ENCODE measurements at places on chromosomes 11 and 22.

DNA sequence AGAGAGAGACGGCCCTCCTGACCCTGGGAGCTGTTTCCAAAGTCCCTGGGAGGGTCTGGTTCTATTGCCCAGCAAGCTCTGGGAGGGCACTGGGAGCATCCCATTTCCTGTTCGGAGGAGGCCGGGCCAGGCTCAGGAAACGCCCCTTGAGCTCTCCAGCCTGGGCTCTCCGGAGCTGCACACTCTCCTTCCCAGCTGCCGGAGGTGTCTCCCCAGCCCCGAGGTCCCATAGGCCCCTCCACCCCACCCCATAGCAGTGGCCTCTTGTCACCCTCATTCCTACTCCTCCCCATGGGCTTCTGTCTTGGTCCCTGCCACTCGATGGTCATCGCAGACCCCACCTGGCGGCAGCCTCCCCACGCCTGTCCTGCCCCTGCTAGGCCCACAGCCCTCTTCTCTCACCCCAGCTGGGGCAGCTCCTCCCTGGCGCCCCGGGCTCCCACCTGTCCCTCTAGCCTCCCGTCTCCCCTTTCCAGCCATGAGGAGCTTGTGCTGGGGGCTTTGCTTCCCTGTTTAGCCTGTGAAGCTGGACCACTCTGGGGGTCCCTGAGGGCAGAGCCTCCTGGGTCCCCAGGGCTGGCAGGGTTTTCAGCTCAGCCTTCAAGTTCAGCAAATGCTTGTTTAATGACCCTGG, 2.8 kb downstream of the TSPAN32 start:
- DNase-seq, result peak; percentile 44

DNA sequence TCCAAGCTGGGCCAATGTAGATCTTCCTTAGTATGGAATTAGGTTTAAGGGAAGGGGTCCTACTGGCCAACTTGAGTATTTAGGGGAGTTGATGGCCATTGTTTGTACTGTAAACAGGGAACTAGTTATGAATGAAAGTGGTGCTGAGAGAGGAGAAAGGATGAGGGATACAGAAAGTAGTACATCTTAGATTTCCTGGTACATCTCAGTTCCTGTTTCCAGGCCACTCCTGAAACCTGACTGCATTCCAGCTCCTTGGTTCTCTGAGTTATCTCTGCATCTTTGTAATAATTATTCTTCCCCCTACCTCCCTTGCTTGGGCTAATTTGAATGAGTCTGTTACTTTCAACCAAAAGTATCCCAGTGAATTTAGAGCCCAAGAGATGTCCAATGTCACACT, 30.1 kb downstream of the MIAT start:
- no peak for DNase-seq

DNA sequence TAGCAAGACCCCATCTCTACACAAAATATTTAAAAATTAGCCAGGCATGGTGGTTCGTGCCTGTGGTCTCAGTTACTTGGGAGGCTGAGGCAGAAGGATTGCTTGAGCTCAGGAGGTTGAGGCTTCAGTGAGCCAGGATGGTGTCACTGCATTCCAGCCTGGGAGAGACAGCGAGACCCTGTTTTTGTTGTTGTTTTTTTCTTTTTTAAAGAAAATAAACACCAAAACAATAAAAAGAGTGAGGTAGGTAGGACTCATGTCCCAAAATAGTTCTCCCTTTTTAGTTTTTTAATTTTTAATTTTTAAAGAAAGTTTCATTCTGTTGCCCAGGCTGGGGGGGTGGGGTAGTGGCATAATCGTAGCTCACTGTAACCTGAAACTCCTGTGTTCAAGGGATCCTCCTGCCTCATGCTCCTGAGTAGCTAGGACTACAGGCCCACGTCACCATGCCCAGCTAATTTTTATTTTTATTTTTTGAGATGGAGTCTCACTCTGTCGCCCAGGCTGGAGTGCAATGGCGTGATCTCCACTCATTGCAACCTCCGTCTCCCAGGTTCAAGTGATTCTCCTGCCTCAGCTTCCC, 25.5 kb upstream of the MALAT1 start:
- DNase-seq, result no peak

DNA sequence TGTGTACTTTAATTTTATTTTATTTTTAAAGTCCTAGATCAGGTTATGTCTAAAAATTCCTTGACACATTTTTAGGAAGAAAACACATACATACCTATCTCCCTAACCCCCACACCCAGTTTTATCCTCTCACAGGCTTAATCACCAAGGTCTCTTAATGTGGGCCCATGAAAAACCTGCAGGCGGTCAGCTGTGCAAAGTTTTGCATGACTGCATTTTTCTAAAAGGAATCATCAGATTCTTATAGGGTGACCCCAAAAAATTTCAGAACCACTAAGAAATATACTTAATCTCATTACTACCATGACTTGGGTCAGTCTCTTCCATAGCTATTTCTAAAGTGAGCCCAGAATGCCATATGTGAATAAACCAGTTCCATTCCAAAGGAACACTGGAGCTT, 19.8 kb downstream of the SAA1 start:
- no peak for DNase-seq

- DNase-seq, result no peak
Observed at GRCh38 chr11:133383689-133384088, 148.6 kb downstream of the OPCML start.
